ENCODE measurements at places on chromosomes 11 and 22.

GRCh38 chr11:117501237-117501898 lies 173.7 kb downstream of the CEP164 start:
- no peak for DNase-seq

GRCh38 chr11:105034813-105035620 lies at the start of gene CASP1:
Gene CASP1, minus strand, starts transcription at chr11:105035144. Its CDS starts 31 bp downstream, at chr11:105035113.
- DNase-seq, result no peak

DNA sequence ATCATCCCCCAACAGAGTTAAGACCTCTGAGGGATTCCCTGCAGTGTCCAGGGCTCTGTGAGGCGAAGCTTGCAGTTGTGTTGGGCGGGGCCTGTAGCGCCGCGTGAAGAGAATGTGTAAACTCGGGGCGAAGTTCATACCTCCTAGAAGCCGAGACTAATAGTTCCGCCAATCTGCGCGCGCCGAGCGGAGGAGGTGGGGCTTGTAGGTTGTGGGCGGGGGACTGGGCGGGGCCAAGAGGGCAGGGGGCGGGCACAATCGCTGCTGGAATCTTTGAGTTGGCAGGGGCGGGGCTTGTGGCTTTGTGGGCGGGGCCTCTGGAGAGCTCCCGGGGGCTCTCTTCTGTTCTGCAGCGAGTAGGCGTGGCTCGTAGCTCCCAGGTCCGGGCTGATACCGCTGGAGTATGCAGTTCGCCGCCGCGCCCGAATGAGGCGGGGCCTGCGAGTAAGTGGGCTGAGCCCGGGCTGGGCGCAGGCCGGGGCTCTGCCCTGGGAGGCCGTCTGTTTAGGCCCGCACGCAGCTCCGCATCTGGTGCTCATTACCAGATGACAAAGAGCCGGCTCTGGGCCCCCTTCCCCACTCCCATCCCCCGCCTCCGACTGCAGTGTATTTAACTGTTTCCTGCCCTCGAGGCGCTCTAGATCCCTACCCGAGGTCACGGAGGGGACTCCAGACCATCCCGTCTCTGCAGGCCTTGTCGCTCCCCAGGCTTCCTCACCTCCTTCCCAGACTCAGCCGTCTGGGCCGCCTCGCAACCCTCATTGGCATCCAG lies 4.1 kb downstream of the CD248 start:
- peak; percentile 95 for DNase-seq

DNA sequence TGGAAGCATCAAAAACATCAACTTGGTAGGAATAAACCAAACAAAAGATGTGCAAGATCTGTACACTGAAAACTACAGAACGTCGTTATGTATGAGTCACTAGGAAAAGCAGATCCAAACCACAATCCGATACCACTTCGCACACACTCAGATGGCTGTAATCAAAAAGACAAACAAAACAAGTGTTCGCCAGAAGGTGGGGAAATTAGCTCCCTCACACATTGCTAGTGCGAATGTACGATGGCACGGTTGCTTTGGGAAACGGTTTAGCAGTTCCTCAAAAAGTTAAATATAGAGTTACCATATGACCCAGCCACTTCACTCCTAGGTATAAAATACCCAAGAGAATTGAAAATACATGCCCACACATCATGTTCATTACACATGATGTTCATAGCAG lies 14.8 kb upstream of the CARD10 start:
- DNase-seq, result no peak

- DNase-seq, result no peak
Observed at GRCh38 chr22:40265783-40266182, 80.5 kb upstream of the ADSL start.

- no peak for DNase-seq
Observed at GRCh38 chr22:19636696-19637407, 77.5 kb upstream of the SEPTIN5 start.

DNA sequence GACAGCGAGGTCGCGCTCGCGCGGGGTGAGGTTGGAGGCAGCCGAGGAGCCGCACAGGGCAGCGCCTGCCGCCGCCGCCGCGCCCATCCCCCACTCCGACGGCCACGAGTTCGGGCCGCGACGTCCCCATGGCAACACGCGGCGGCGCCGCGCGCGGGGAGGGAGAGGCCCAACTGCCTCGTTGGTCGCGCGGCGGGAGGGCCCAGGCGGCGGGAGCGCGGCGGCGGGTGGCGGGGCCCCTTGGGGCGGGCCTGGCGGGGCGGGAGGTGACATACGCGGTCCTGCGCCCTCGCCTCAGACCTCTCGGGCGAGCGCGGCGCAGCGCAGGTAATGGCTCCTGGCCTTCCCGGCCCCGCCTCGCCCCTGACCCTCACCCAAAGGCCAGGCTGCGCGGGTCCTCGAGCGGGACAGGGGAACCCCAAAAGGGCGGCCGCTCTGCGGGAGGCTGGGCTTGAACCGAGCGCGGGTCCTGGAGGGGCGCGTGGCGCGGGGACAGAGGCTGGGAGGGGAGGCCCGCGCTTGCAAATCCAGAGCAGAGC lies at the start of gene DEUP1:
DEUP1 (plus strand) TSS at position 297 of the 539 bp plus-strand sequence. CDS start 1,518 bp downstream, outside the sequence.
- DNase-seq, result no peak

DNA sequence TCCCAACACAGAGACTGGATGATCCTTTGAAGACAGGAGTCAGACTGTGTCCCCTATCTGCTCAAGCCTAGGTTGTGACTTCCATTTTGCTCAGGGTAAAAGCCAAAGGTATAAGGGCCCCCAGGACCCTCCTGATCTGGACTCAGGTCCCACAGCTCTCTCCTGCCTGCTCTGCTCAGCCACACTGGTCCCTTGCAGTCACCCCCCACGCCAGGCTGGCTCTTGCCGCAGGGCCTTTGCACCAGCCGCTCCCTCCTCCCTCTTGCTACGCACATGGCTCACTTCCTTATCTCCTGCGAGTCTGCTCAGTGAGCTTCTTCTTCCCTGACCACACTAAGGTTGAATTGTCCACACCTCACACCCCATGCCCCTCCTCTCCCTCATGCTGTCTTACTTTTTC lies 28.4 kb upstream of the CACNG2 start:
- DNase-seq, result no peak

Data from urothelium cell line (cell line).